ENCODE measurements at places on chromosomes 3 and 15. TPM values are rescaled to one million over a fixed set of nuclear protein-coding genes. Genes with fewer than 3 reads are reported as not detected.

Gene ZBTB47
- 9.8 TPM for total RNA-seq

Gene EBLN2
- 3.0 TPM for total RNA-seq

Gene DUOXA2
- not detected for total RNA-seq

Gene FOXB1
- not detected for total RNA-seq

Gene TGM5
- not detected for total RNA-seq

Gene SLC22A14
- total RNA-seq, result not detected

Gene C3orf22
- total RNA-seq, result not detected

Measured in lung microvascular endothelial cell (primary cell).